Dorsolateral prefrontal cortex (tissue), 122 donors: ENCODE measurements at places on chromosomes 2 and 18. TPM values are rescaled to one million over a fixed set of nuclear protein-coding genes. Genes with fewer than 3 reads are reported as not detected.

The VAMP8 gene
- 4.3 TPM for total RNA-seq

The IL36RN gene
- total RNA-seq: not detected

The GBX2 gene
- total RNA-seq: not detected

The KCNG2 gene
- 1.9 TPM for total RNA-seq

The ITGA4 gene
- total RNA-seq: 7.1 TPM

The KLHL29 gene
- total RNA-seq: 25.1 TPM

The GAREM1 gene
- total RNA-seq: 23.8 TPM

The B3GNT7 gene
- 7.3 TPM for total RNA-seq

The CYP26B1 gene
- total RNA-seq: 20.1 TPM

The CRYGC gene
- not detected for total RNA-seq

The CRYGD gene
- total RNA-seq: not detected

The CCDC74B gene
- total RNA-seq: 5.7 TPM

The ACOXL gene
- total RNA-seq: not detected

The BIRC6 gene
- 111 TPM for total RNA-seq

The LRP2 gene
- total RNA-seq: 50.4 TPM

The KCNS3 gene
- 6.4 TPM for total RNA-seq

The DDX1 gene
- 113 TPM for total RNA-seq

The VIL1 gene
- not detected for total RNA-seq

The SLC11A1 gene
- total RNA-seq: 34.4 TPM

The ABCG8 gene
- total RNA-seq: 1.8 TPM

The NT5C1B gene
- total RNA-seq: not detected

The AKAIN1 gene
- 2.4 TPM for total RNA-seq

The WNT6 gene
- 0.31 TPM for total RNA-seq

The ARMC9 gene
- total RNA-seq: 63.1 TPM

The DHRS9 gene
- 1.7 TPM for total RNA-seq

The ROCK2 gene
- 87.3 TPM for total RNA-seq

The CACNB4 gene
- 92.7 TPM for total RNA-seq

The CASP10 gene
- 4.6 TPM for total RNA-seq

The MRPL33 gene
- 69.9 TPM for total RNA-seq

The COPS9 gene
- total RNA-seq: 210 TPM

The PDE1A gene
- 63.5 TPM for total RNA-seq

The UCN gene
- total RNA-seq: 8.2 TPM

The ACMSD gene
- not detected for total RNA-seq

The ZNF521 gene
- total RNA-seq: 22.0 TPM

The CCNYL1 gene
- total RNA-seq: 17.2 TPM

The KDM3A gene
- 61.8 TPM for total RNA-seq

The CDH2 gene
- 79.7 TPM for total RNA-seq

The CRYBA2 gene
- 0.95 TPM for total RNA-seq

The DSC2 gene
- 2.6 TPM for total RNA-seq

The KHK gene
- 11.0 TPM for total RNA-seq

The CRIM1 gene
- 105 TPM for total RNA-seq

The C1QL2 gene
- 7.1 TPM for total RNA-seq

The TRIM54 gene
- 21.1 TPM for total RNA-seq

The ST8SIA3 gene
- 162 TPM for total RNA-seq

The GALNT13 gene
- total RNA-seq: 12.6 TPM

The NCK2 gene
- 74.1 TPM for total RNA-seq

The PLA2R1 gene
- 5.0 TPM for total RNA-seq

The GREB1 gene
- 57.1 TPM for total RNA-seq

The ALPI gene
- total RNA-seq: not detected

The DSEL gene
- 23.3 TPM for total RNA-seq
